A549 treated with DMSO at 1 μM for 4 hours (cell line): ENCODE measurements at places on chromosomes 16 and 17. TPM values are rescaled to one million over a fixed set of nuclear protein-coding genes. Genes with fewer than 3 reads are reported as not detected.

FBXW10 gene
- total RNA-seq, result 0.95 to 1.6 TPM (median 1.2 TPM) in 5 replicates

LMF1 gene
- 8.0 to 11.4 TPM (median 8.5 TPM) in 5 replicates for total RNA-seq

GLTPD2 gene
- total RNA-seq, result not detected in 5 replicates

CHAD gene
- not detected in 5 replicates for total RNA-seq

HBM gene
- total RNA-seq, result not detected in 5 replicates
